Naive thymus-derived CD8-positive, alpha-beta T cell (primary cell): ENCODE measurements at places on chromosomes 4 and X.
A peak's percentile ranks its signal among the peaks of the same experiment; 100 is the strongest.

DNA sequence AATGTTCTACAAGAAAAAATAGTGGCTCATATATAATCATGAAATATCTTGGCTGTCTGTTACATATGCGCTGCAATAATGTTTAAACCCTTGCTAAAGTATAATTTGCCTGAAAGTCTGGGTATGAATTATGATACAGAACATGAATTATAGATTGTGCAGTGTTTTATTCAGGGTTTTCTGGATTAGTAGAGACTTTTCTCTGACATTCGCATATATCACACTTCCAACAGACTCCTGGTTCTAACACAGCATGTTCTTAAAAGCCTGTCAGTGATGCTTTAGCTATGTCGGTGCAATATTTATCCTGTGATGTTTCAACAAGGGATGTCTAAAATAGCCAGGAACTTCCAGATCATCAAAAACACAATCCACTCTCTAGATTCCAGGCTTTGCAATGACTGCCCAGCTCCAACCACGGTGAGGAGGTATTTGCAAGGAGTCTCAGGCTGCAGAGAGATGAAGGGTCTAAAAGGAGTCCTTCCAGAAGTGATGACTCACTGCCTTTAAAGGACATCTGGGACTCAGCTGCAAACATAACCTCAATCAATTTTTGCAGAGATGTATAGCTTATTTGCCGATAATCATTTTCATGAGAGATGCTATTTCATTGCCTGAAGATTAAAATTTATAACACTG, 69.4 kb downstream of the RWDD4 start:
- no peak for DNase-seq

GRCh38 chrX:39258331-39258730, 457.1 kb downstream of the MID1IP1 start:
- no peak for DNase-seq

- DNase-seq: no peak
These were observed 22.3 kb downstream of the TMPRSS11D start for GRCh38 chr4:67861513-67861912.

DNA sequence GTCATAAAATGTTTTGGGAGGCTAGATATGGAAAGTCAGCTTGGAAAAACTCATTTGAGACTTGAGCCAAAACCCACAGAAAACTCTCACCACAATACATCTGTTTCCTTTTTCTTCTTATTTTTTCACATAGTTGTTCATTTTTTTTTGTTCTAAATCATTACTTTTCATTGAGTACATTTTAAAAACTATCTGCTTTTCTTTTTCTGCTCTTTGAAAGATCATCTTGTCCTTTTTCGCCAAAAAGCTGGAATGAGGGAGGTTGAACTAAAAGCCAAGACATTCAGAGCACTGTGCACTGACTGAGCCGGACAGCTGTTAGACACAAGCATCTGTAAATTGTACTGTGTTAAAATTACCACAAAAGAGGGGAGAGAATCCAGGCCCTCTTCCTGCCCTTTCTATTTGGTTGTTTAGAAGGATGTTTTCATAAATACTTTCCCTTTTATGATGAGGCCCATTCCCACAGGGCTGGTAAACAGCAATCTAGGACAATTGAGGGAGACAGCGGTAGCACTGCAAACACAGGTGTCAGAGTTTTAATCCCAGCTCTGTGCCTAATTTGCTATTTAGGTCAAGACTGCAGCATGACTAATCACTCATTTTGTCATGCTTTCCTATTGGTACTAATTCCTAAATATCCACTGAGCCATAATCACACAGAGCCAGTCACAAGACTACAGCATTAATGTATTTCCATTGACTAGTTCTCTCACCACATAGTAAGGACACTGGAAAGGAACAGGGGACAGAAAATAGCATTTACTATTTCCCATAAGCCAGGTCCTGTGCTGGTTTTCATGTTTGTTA, 7.3 kb upstream of the RNF150 start:
- no peak for DNase-seq

DNA sequence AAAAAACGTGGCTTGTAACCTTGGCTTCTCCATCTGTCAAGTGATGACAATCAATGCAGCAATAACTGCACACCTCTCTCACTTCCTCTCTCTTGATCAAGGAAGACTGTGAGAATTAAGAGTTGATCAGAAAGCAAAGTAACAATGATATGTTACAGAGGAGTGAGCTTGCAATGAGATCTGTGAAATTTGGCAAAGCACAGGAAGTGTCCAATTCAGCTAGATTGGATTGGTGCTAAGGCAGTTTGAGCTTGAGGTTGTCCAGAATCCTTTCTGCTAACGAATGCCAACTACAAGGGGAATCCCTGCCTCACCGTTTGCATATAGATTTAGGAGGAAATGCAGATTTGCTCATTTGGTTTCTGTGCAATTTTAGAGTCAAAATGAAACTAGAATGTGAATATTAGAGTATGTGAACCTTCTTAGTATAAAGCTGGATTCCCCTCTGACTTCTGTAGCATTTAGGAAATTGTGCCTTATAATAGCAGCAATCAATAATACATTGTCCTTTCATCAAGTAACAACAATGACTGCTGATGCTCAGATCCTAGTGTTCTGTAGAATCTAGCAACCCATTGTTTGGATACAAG, 346.4 kb downstream of the PTTG2 start:
- no peak for DNase-seq

DNA sequence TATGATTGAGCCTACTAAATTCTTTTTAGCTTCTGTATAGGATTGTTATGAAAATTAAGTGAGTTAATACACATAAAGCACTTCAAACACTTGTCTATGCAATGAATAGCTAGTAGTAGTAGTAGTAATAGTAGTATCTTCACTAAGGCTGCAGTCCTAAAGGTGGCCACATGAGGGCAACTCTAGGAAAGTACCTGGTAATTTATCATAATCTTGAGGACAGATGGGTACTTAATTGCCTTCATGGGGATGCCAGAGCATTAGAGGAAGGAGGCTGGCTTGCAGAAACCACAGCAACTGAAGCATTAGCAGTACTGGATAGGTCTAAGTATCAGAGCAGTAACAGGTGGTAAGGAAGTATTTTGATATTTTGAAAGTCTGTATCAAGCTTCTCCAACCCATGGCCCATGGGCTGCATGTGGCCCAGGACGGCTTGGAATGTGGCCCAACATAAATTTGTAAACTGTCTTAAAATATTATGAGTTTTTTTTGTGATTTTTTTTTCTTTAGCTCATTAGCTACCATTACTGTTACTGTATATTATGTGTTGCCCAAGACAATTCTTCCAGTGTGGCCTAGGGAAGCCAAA, 17.3 kb downstream of the NIPAL1 start:
- DNase-seq: peak; percentile 59

GRCh38 chrX:6131287-6131686, 97.4 kb downstream of the NLGN4X start:
- DNase-seq: no peak

DNA sequence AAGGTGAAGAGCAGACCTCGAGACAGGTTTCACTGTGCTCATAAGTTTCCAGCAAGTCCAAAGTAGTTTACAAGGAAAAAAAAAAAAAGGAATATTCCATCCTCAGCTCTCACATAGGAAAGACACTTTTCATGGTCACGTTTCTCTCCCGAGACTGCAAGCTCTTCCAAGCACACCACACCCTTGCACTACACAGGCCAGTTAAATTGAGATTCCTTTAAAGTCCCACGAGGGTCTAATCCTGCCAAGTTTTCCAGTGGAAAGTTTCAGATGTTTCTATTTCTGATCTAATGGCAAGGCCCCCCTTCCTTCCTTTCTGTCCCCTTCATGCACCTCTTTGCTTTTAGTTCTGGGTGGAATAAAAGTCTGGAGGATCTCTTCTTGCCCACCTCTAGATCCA, 67.9 kb upstream of the PCDH19 start:
- no peak for DNase-seq

GRCh38 chr4:87783781-87784180, 15.6 kb upstream of the IBSP start:
- DNase-seq: no peak

DNA sequence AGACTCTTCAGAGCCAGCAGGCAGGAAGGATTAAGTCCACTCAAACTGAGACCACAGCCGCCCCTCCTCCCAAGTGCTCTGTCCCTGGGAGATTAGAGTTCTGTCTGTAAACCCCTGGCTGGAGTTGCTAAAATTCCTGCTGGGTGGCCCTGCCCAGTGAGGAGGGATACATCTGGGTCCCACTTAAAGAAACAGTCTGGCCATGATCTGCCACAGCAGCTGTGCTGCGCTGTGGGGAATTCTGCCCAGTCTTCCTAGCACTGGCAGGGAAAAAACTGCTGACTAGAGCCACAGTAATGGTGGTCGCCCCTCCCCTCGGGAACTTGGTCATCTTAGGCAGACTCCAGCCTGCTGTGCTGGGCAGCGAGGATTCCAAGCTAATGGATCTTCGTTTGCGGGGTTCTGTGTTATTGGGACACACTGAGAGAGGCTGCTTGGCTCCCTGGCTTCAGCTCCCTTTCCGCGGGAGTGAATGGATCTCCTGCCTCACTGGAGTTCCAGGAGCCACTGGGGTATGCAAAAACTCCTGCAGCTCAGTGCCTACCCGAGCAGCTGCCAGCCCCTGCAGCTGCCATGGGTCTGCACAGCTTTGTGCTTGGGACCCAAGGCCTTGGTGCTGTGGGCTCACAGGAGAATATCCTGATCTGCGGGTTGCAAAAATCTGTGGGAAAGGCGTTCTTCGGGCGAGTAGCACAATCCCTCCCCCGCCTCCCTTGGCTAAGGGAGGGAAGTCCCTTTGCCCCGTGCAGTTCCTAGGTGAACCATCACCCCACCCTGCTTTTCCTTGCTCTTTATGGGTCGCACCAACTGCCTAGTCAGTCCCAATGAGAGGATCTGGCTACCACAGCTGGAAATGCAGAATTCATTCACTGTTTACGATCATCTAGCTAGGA, 15.7 kb downstream of the ZXDB start:
- DNase-seq: no peak

- no peak for DNase-seq
These were observed 106.0 kb downstream of the TMEM144 start for GRCh38 chr4:158316264-158316663.

DNA sequence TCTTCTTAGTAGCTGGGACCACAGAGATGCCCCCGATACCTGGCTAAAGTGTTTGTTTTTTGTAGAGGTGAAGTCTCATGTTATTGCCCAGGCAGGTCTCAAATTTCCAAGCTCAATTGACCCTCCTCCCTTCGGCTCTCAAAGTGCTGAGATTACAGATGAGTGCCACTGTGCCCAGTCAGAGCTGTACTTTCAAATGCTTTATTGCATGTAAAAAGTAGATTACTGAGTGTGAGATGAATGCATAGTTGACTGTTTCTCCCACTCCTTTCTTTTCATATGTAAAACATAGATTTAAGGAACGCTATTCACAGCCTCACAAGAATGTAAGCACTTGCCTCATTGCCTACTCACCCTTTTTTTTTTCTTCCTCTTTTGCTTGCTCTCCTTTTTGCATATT, 984.4 kb upstream of the PABPC4L start:
- no peak for DNase-seq

- DNase-seq: no peak
These were observed 512.6 kb upstream of the FAM241A start for GRCh38 chr4:111632641-111633151.

DNA sequence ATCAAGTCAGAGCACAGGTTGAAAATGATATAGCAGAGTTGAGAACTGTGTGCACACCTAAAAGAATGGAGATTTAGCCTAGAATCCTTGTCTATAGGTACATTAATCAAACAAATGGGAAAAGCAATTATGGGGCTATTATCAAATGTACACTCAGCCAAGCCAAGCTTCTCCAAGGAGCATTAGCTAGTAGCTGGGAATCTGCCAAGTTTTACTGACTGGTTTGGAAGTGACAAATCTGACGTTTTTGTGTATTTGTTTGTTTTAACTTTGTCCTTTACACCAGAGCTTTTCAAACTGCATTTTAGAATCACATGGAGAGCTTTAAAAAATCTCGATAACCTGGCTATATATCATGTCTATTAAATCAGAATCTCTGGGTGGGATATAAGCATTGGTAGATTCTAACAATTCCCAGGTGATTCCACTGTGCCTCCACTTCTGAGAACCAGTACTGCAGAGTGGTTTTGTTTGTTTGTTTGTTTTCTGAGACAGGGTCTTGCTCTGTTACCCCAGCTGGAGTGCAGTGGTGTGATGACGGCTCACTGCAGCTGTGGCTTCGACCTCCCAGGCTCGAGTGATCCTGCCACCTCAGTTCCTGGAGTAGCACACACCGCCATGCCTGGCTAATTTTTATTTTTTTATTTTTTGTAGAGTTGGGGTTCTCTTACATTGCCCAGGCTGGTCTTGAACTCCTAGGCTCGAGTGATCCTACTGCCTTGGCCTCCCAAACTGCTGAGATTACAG, 279.8 kb downstream of the UNC5C start:
- DNase-seq: no peak

GRCh38 chr4:180710628-180711337, 1532.4 kb upstream of the TENM3 start:
- DNase-seq: no peak

DNA sequence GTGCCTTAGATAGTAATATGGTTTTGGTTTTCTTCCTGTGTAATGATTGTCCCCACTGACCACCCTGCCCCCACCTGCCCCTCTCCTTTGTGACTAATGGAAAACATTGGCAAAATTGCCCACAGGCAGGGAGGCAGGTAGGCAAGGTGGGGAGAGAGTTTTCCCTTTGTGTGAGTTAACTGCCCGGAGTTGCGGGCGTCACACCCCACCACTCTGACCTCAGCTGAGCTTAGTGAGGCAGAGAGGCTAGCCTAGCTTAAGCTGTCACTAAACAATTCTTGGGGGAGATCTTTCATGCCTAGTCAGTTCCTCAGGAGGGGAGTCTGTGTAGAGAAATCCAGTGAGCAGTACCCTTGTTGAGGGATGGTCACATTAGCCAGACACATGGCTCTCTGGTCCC, 245.3 kb downstream of the BCOR start:
- no peak for DNase-seq

GRCh38 chr4:105059337-105059736, 87.3 kb upstream of the TET2 start:
- no peak for DNase-seq

DNA sequence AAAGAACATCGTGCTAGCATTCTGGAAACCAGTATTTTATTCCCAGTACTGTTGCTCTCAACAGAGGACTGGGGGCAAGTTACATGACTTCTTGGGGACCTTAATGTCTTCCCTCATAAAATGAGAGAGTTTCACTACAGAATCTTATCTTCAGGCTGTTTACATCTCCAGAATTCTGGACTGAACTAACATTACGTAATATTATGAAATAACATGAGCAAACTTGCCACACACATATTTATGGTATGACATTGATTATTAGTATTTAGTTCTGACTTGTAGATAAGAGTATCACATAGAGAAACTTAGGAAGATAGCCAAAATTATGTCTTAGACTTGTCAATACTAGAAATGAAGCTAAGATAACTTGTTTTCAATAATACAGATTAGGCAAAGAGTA, 68.0 kb downstream of the NFKB1 start:
- DNase-seq: no peak

- no peak for DNase-seq
These were observed 26.9 kb upstream of the PASD1 start for GRCh38 chrX:151536571-151536970.

DNA sequence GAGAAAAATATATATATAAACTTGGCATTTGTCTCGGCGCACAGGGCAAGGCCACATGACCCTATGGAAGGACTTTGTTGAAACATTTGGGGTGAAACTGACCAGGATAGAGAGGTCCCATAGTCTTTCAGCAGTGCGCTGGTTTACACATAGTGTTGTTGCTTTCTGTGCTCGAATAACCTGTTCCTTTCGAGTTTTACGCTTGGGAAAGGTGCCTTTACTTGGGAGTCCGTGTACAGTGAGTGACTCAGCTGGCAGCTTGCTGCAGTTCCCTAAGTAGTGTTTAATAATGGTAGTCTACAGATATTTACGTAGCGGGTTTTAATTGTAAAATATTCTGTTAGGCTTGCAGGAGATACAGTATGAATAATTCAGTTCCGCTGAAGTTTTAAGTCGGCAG, 578 bp downstream of the APOOL start:
- no peak for DNase-seq

- no peak for DNase-seq
These were observed 71.8 kb downstream of the IL21 start for GRCh38 chr4:122548886-122549630.
